ENCODE measurements at places on chromosomes 3 and 15. TPM values are rescaled to one million over a fixed set of nuclear protein-coding genes. Genes with fewer than 3 reads are reported as not detected.

The RPL4 gene
- total RNA-seq, result 6,510 TPM

The ADGRG7 gene
- total RNA-seq, result not detected

The MCF2L2 gene
- under 0.01 TPM for total RNA-seq

The BFSP2 gene
- not detected for total RNA-seq

The FBXL22 gene
- total RNA-seq, result 0.28 TPM

The ITPR1 gene
- 5.8 TPM for total RNA-seq

The GHSR gene
- not detected for total RNA-seq

The PRTG gene
- total RNA-seq, result 1.7 TPM

The SUSD5 gene
- 2.9 TPM for total RNA-seq

The SLC22A14 gene
- total RNA-seq, result not detected

The P2RY14 gene
- not detected for total RNA-seq

The PLSCR5 gene
- not detected for total RNA-seq

The AMIGO3 gene
- total RNA-seq, result not detected

The PPP1R14D gene
- total RNA-seq, result not detected

The ACP3 gene
- total RNA-seq, result 0.54 TPM

The TERC gene
- 57.0 TPM for total RNA-seq

The SEMA3B gene
- 4.3 TPM for total RNA-seq

The MON1A gene
- total RNA-seq, result 8.2 TPM

The GRIP2 gene
- under 0.01 TPM for total RNA-seq

The CCDC13 gene
- 0.28 TPM for total RNA-seq

The LRRC31 gene
- not detected for total RNA-seq

The PLSCR2 gene
- total RNA-seq, result not detected

The MED12L gene
- total RNA-seq, result 0.28 TPM

The NECTIN3 gene
- 182 TPM for total RNA-seq

The TIMP4 gene
- 0.56 TPM for total RNA-seq
